ENCODE measurements at places on chromosomes 12 and 14. TPM values are rescaled to one million over a fixed set of nuclear protein-coding genes. Genes with fewer than 3 reads are reported as not detected.

DNA sequence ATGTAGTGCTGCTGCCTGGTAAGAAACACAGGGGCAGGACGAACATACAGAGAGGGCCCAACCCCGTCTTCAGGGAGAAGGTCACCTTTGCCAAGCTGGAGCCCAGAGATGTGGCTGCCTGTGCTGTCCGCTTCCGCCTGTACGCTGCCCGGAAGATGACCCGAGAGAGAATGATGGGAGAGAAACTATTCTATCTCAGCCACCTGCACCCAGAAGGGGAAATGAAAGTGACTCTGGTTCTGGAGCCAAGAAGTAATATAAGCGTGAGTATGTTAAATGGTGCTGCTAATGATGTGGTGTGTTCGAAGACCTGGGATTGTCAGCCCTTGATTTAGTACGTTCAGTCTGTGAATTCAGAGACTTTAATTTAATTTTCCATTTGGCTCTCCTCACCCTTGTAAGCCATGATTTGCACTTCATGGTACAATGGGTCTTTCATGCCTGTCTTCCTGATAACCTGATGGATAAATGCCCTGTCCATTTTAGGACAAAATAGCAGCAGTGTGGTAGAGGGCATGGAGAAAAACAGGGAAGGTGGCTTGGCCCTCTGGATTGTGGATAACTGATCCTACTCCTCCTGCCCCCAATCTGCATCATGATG, 318.9 kb downstream of the SNAPC1 start:
- DNase-seq = no peak

DNA sequence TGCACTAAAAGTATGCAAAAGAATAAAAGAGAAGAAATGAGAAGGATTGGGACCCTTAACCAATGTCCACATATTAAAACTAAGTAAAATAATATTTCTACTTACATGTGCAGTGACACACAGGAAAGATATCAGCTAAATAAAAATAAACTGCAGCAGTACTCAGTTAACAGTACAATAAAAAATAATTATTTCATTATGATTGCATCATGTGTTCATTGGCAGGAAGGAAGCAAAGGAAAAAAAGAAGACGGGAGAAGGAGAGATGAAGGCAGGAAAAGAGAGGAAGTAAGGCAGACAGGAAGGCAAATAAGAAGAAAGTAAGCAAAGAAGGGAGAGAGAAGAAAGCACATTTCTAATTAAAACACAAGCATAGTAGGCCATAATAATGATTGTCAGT, 33.0 kb downstream of the RASSF9 start:
- DNase-seq = no peak

Gene OR4E2
- total RNA-seq = not detected

Gene P2RX4
- total RNA-seq = 4.7 TPM

Gene CLEC4C
- not detected for total RNA-seq
